ENCODE measurements at places on chromosomes 2 and 18. TPM values are rescaled to one million over a fixed set of nuclear protein-coding genes. Genes with fewer than 3 reads are reported as not detected.

DNA sequence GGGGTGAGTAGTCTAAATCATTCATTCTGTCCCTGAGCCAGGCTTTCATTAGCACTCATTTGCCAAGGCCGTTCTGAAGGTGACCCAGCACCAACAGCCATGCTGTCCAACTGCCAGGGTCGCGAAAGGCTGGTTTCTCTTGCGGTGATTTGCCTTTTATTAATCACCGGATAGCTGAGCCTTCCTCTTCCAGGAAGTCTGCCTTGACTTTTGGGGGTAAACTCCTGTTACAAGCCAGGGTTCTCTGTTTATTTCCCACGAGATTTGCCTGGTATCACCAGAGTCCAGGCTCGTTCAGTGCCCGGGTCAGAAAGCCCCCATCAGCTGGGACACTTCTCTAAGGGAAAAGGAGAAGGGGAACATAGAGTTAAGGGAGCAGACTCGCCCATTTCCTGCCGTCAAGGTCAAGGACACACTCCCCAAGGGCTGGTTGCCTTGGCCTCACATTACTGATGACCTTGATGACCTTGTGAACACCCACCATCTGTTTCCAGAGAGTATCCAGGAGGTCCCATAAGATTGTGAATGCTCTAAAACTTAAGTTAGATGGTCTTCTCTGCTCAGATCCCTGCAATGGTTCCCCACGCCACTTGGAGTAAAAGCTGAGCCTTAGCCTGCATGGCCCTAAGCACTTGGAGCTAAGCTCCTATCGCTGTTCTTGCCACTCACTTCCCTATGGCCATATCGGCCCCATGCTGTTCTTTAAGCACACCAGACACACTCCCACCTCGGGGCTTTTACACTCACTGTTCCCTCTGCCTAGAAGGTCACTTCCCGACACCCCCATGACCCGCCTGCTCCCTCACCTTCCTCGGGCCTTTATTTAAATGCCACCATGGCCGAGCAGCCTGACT is 118.0 kb upstream of the STPG4 start:
- H3K36me3 ChIP-seq, result peaks cover 14% of the 10 kb centered on the region
- peak overlapping the region; percentile 92 for H3K27ac ChIP-seq
- peaks cover 45% of the 10 kb centered on the region for H3K4me1 ChIP-seq
- H3K27me3 ChIP-seq, result no peaks in the 10 kb centered on the region
- DNase-seq, result no peak

The C1QL2 gene
- total RNA-seq, result not detected

DNA sequence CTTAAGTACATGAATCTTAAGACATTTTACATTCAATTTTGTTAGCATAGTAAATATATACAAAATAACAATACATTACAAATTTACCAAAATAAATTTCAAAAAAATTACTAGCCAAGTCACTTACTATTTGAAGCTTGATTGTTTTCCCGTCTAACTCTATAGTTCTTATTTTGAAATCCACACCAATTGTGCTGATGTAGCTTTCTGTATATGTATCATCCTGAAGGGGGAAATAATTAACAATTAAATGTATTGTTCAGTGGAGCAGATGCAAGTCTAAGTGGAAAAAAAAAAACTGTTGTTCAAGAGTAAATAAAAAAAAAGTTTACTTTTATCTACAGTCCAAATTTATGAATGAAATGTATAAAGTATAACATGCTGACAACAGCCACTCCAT is 32.1 kb downstream of the RAB1A start:
- H3K4me3 ChIP-seq, result no peak overlapping the region
- H3K4me1 ChIP-seq, result no peaks in the 10 kb centered on the region
- no peak for DNase-seq
- no peaks in the 10 kb centered on the region for H3K27me3 ChIP-seq
- peaks cover 70% of the 10 kb centered on the region for H3K36me3 ChIP-seq

GRCh38 chr2:16184945-16185660 is 244.8 kb downstream of the MYCN start:
- H3K27ac ChIP-seq, result no peak overlapping the region
- no peak overlapping the region for H3K4me3 ChIP-seq
- no peaks in the 10 kb centered on the region for H3K27me3 ChIP-seq
- no peaks in the 10 kb centered on the region for H3K36me3 ChIP-seq

The RAB17 gene
- 38.3 TPM for total RNA-seq

DNA sequence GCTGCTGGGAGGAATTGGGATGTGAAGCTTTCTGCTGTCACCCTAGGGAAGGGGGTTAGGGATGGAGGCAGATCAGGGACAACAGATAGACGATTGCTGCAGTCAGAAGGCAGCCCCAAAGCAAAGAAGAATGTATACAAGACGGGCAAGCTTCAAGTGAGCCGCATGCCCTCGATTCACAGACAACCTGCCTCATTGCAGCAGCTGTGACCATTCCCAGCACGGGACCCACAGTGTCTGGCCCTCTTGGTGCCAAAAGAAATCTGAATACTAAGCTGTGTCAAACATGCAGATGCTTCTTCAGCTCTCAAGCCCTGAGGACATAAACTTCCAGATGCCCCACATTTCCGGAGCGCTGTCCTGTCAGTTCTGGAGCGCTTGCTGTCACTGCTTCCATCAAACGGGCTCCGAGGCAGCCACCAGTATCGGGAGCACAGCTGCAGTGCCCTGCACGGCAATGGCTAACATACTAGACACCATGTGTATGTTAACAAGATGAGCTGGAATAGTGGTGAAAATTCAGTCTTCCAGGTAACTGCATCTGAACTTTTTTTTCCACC is 33.8 kb downstream of the PRELID3A start:
- H3K27ac ChIP-seq, result no peak overlapping the region
- no peak overlapping the region for H3K4me3 ChIP-seq
- no peaks in the 10 kb centered on the region for H3K4me1 ChIP-seq
- no peak for DNase-seq

- peaks cover 29% of the 10 kb centered on the region for H3K4me1 ChIP-seq
- no peak overlapping the region for H3K4me3 ChIP-seq
- H3K27ac ChIP-seq, result no peak overlapping the region
- H3K36me3 ChIP-seq, result peaks cover 22% of the 10 kb centered on the region
Observed at GRCh38 chr2:100878000-100878791, 58.3 kb downstream of the NPAS2 start.

The SH2D6 gene
- 1.8 TPM for total RNA-seq
